NCI-H524 treated with DMSO at 0.1 percent for 48 hours (cell line): ENCODE measurements at places on chromosomes 7 and 10.

GRCh38 chr7:107999779-108000560 is 3.0 kb downstream of the LAMB1 start:
- DNase-seq = no peak

- peak; percentile 76 for DNase-seq
Observed at GRCh38 chr10:43939939-43940820, 291.5 kb upstream of the ZNF32 start.

DNA sequence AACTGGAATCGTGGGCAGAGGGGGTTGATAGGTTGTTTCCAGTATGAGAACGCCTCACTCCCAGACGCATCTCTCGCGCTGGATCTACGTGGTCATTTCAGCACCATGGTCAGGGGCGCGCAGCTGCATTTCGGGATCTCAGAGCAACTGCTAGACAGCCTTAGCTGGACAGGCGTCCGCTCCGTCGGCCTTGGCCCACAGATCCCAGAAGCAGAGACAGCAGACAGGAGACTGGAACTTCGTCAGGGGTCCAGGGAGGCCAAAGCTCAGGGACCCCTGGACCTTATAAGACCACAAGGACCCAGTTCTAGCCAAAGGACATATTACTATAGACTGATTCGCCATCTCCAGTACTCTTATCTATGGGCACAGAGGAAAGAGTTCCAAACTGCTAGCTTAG is 5.3 kb downstream of the NEUROG3 start:
- no peak for DNase-seq

DNA sequence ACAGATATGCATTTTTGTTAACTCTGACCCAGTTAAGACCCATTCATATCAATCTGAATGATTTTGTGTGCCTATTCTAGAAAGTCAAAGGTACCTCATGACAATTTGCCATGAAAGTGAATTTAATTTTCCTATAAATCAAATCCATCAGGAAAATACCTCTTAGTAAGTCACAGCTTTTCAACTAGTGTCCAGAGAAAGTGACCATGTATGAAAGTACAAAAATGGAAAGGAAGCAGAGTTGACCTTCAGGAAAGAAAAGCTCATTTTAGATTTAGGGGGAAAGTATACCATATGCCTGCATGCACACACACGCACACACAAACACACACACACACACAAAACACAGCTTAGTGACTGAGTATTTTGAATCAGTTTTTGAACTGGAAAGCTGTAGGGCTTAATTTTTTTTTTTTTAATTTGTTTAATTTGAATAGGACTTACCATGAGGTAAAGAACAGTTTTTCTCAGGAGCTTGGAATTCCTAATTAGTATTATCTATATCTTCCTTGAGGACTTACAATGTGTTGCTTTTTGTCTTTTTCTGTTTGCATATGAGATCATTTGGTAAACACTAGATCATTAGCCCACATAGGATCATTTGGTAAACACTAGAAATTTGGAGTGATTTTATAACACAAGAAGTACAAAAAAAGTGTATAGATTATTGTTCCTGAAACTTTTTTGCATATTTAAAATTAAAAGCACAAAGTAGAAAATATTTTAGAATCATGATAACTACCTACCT is 61.6 kb downstream of the ZNF277 start:
- DNase-seq = no peak

DNA sequence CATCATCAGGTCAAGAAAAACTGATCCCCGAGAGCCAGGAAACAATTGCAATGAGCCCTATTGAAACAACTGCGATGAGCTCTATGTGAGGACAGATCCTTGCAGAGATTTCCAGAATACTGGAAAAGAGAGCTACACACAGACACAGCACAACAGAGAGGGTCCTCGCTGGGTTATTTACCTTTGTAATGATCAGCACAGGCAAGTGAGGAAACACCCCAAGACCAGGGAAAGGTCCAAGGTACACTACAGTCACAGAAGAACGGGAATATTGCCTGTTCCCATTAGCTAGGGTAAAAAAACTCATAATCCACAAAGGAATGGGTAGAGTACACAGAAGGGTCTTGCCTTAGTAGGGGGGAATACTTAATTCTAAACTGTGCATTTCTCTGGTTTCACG is 152.7 kb downstream of the ZNF438 start:
- DNase-seq = no peak

DNA sequence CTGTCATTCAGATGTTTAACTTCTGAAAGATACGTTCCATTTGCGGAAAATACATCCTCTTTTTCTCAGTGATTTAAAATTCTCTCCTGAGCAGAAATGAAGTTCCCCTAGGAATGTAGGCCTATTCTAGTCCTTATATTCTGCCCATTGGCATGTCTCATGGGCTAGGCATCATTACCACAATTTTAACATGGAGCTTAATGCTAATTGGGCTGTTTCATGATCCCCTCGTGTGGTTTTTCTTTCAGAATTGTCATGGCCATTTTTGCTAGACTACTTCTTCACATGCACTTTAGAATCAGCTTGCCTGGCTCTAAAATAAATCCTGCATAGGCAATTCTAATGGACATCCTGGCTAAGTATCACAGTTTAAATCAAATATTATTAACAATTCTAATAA is 1.0 kb downstream of the TMEM176B start:
- DNase-seq = no peak

DNA sequence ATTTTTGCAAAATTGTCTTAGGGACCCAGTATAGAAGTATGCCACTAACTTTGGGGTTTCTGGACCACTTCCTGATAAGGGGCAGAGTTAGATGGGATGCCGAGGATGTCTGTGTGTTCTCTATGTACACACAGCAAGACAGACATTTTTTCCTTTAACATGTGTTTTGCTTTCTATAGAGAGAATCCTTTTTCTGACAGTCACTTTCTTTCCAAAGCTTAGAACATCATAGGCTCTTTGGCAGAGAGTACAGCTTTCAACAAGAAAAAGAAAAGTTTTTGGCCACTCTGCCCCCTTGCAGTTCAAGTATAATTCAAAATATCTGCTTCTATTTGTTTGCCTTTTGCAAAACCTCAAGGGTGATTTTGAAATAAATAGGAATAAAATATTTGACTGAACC is 44.1 kb downstream of the PAPSS2 start:
- no peak for DNase-seq

GRCh38 chr10:30705101-30705624 is 75.6 kb upstream of the LYZL2 start:
- DNase-seq = no peak
